ENCODE measurements at places on chromosomes 11 and 22.

DNA sequence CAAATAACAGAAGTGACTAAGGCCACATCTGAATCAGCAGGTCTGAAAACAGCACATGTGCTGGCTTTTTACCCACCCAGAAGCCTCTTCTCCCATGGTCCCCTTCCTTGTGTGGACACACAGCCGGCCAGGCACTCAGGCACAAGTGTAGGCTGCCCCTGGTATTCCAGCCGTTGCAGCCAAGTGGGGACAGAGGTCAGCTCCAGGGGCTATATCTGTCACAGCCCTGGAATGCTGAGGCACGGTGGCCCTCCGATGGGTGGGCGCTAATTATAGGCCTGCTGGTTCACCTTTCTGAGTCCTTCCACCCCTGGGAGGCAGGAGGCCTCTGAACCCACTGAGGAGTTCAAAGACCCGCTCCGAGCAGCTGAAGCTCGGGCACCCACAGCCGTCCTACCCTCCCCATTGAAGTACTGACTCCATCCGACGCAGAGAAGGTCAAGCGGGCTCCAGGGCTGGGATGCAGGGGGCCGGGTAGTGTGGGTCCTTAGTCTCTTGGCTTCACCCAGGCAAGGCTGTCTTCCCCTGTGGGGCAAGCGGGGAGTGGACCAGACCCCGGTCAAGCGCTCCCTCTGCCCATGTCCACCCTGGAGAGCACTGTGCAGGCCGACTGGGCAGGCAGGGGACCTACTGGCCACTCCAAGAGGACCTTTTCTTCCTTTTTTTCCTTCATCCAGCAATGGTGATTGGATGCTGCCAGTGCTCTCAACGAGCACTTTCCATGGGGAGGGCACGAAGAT is 14.3 kb downstream of the FGF3 start:
- no peak for DNase-seq

- DNase-seq = no peak
These were observed 37.2 kb downstream of the PPP6R3 start for GRCh38 chr11:68497761-68498160.

GRCh38 chr11:99366546-99366945 is 345.8 kb downstream of the CNTN5 start:
- no peak for DNase-seq

DNA sequence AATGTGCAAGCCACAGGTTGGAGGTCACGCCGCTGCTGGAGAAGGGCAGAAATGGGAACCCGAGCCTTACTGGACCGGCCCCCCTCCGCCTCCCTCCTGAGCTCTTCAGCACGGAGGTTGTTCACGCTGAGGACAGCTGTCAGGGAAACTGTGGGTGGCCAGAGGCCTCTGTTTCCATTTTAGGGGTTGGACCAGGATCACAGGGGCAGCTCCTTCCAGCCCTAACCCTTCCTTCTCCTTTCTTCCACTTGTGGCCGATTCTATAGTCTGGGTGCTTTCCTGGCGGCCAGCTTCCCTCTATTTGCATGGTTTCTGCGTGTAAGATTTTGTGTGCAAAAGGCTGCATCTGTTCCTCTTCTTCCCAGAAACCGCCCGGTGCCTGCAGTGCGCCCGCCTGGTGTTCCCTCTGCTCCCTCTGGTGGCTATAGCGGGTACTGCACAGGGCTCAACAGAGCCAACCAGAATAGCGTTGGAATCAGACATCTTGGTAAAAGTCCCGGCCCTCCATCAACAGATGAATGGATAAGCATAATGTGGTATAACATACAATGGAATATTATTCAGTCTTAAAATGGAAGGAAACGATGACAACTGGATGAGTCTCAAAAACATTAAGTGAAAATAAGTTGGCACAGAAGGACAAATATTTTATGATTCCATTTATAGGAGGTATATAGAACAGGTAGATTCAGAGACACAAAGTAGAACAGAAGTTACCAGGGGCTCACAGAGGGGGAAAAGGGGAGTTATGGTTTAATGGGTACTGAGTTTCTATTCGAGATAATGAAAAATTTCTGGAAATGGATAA is 8.4 kb upstream of the SLC22A8 start:
- peak; percentile 93 for DNase-seq

DNA sequence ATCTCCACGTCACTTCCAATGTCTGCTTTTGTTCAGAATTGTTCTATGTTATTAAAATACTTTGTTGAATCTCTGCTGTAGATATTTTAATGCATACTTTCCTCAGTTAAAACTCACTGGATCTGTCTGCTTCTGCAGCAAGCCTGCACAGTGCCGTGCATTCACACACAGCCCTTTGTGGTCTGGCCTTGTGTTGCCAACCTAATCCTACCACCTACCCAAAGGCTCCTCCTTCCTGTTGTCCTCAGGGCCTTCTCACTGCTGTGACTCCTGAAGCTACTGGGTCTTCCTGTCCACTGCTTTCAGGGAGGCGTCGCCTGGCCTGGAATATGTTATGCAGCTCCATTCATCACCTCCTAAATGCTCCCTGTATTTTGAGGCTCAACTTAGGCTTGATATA is 67.0 kb downstream of the PPP6R3 start:
- DNase-seq = no peak

GRCh38 chr11:16860617-16861016 is 122.2 kb downstream of the C11orf58 start:
- no peak for DNase-seq

GRCh38 chr11:119491753-119492510 is 69.0 kb upstream of the THY1 start:
- no peak for DNase-seq

DNA sequence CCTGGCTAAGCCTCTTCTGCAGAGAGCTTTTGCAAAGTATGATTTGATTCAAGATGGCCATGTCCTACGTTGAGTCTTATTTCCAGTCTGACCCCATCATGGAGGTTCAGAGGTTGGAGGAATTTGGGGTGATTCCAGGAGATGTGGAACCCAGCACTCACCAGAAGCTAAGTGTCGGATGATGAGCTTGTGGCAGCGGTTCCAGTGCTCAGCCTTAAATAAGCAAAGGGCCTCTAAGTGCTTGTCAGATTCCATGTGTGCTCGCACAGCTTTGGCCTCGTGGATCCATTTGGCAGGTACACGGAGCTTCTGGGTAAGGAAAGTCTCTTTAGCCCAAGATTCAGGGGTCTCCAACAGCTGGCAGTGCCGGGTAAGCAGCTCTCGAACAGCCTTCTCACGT is 11.9 kb upstream of the CHRNA10 start:
- no peak for DNase-seq

- no peak for DNase-seq
These were observed 1.8 kb upstream of the DENND5A start for GRCh38 chr11:9266926-9267325.

DNA sequence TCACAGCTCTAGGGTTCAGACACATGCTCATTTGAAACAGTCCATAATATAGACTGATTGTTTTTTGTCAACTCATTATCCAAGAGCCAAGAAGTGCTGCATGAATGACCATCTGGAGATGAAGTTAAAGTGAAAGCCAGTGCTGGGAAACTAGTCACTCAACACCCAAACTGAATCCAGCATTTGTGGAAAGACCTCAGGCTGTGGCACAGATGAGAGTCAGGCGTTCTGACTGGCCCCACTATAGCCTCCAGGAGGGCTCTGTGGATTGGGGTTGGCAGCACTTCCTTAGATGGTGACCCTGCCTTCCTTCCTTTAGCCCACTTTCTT is 2.1 kb downstream of the FEZ1 start:
- no peak for DNase-seq

DNA sequence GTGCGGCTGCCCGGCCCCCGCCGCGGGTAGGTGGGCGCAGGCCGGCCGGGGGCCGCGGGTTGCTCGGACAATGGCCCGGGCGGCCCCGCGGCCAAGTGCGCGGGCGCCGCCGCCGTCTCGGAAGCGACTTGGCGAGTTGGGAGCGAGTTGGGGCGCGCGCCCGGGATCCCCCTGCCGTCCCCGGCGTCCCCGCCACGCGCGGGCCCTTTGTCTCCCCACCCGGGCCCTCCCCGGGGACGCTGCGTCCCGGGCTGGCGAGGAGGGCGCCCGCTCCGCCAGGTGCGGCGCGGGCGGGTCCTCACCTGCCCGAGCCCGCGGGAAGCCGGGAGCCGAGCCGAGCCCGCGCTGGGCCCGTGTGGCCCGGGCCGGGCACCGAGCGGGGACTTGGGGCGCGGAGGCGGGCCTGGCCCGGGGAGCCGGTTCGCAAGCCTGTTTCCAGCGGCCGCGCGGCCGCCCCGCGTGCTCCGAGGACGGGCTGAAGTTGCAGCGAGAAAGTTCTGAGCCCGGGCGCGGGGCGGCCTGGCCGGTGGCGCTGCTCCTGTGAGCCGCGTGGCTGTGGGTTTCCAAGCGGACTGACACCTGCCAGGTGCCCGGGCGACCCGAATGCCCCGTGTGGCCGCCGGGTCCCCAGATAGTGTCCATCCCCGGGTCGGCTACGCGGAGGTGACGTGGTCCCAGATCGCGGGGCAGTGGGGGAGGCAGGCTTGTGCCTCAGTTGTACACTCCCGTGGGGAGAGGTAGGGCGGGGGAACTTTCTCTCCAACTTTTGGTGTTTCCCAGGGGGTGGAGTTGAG is 586 bp downstream of the LRP5 start:
- peak; percentile 34 for DNase-seq

DNA sequence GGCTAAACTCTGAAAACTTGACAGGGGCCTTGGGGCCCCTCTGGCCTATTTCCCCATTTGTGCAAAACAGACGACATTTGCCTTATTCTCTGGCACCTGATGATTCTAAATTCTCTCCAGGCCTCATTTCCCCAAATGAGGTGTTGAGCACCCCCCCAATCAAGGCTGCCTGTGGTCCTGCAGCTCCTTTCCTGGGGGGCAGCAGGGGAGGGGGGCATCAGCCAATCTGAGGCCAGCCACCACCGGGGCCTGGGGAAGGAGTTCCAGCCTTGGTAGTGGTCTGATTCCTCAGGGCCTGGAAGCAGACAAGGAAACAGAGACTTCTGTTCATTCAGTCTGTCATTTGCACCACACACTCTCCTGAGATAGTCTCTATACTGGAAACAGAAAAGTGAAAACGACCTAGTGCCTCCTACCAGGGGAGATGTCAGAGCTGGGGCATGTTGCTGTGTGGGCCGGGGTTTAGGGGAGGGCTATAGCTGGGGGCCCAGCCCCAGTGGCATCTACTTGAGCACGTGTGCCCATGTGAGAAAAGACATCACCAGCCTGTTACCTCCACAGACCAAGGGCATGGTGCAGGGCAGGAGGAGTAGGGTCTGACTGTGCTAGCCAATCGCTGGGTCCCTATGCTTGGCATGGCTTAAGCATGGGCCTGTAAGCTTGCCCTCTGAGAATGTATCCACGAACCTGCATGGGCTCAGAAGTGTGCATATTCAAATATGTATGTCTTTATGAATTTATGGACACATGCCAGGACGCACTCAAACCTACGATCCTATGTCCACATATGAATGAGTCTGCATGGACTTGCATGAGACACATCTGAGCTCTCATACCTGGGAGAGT is 1.8 kb upstream of the TPBGL start:
- DNase-seq = no peak

- DNase-seq = no peak
These were observed 52.7 kb upstream of the SHANK2 start for GRCh38 chr11:71305041-71305440.

GRCh38 chr11:44159848-44160721 is 64.6 kb downstream of the EXT2 start:
- no peak for DNase-seq

All from activated CD4-positive, alpha-beta T cell treated with anti-CD3 and anti-CD28 coated beads, Interleukin-2, amount 50 U/mL, for 48 hours (primary cell).